ENCODE measurements at places on chromosomes 16 and 17.

DNA sequence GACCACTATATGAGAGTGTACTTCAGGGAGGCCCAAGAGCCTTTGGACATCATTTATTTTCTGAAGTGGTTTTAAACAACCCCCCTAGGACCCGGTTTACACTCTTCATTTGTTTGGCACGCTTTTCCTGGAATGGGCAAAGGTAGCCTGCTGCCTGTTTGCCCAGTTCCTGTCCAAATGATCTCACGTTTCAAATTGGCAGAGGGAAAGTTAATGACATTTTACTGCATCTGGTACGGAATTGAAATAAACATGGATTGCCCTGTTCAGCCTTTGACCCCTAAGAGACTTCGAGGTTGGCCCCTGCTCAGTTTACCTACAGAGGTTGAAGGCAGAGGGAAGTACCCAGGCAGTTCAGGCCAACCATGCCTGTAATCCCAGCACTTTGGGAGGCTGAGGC lies 5.8 kb upstream of the RPRML start:
- DNase-seq, result no peak

DNA sequence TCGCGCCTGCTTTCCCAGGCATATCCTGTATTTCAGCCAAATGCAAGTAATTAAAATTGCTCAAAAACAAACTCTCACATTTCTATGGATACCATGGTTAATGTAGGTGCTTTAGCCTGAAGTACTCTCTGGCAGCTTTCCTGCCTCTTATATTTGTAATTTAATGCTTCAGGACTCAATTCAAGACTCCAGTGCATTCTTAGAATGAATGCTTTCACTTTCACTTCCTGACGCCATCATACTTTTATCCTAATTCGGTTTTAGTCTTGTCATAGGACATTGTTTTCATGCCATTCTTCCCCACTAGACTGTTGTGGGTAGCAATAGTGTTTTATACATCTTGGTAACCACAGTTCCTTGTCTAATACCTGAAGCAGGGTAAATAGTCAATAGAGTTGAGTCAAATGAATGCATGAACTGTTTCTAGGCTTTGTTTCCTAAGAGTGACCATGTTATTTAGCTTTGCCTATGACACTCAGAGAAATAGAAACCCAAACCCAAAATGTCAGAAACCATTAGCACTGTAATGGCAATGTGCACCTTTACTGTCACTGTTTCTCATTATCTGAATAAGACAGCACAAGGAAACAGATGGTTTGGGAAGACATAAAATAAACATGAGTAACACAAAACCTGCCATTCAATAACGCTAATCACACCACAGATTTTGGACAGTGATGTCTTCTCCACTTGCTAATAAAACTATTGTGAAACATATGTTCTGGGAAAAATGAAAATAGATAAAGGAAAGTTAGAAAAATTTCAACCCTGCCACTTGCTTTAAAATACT lies 705.5 kb downstream of the CDH11 start:
- DNase-seq, result no peak

- peak; percentile 88 for DNase-seq
Measured at GRCh38 chr17:57438066-57438731, 181.9 kb downstream of the MSI2 start.

DNA sequence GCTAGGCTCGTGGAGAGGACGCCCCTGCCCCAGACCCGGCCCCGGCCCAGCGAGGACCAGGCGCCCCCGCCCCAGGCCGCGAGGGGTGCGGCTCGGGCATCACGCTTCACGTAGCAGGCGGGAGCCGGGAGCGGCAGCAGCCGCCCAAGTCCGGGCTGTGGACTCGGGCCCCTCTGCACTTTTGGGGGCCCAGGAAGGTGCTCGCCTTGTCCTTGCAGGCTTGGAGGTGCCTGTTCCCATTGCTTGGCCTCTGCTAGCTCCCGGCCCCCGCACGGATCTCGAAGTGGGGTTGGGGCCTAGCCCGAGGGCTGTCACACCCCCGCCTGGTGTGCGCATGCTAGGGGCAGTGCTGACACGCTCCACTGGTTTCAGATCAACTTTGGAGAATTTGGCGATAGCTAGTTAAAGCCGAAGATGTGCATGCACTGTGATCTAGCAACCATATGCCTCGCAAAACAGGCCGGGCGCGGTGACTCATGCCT lies 55.7 kb downstream of the WSB1 start:
- DNase-seq, result no peak

- no peak for DNase-seq
Measured at GRCh38 chr17:21124086-21124485, 2.7 kb upstream of the DHRS7B start.

- DNase-seq, result no peak
Measured at GRCh38 chr17:1766382-1767135, 4.7 kb downstream of the SERPINF1 start.

DNA sequence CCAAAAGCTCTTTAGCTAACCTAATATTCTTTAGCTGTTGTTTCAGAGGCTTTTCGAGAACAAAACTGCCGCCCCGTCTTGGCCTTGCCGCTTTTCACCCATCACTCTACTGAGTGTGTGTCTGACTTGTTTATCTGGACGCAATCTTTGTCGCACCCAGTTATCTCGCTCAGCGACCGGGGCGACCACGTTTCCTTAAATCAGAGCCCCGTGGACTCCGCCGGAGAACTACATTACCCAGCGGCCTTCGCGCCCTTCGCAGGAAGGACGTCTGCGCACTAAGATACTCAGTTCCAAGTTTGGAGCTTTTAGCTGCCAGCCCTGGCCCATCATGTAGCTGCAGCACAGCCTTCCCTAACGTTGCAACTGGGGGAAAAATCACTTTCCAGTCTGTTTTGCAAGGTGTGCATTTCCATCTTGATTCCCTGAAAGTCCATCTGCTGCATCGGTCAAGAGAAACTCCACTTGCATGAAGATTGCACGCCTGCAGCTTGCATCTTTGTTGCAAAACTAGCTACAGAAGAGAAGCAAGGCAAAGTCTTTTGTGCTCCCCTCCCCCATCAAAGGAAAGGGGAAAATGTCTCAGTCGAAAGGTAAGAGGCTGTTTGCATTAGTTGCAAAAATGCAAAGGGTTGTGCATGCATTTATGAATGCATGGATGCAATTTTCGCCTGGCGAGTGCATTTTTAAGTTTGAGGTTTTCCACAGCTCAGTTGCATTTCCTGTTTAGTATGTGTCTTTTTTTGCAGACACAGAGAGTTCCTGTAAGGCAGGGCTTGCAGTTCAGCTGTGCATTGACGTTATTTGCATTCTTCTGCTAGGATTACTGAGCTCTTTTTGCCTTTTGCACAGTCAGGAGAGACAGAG lies at the start of gene MAP2K6:
TSS of gene MAP2K6 (plus strand) at position 290 of the 867 bp plus-strand sequence. CDS start at position 578, 288 bp downstream.
- DNase-seq, result peak; percentile 88

DNA sequence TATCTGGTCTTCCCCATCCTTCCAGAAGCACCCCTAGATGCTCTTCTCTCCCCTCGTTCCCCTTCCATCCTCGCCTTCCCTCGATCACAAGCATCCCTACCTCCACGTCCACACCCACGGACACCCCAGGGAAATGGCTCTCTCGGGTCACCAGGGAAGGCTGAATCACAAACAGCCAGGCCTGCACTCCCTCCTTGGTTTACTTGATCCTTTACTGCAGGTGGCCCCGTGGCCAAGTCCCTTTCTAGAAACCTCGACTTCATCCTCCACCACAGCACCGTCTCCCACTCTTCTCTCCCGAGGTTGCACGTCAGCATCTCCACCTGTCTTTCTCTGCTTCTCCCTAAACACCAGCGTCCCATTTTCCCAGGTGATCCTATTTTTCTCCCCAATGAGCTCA lies 6.5 kb upstream of the RBFOX3 start:
- DNase-seq, result no peak

Data from SK-N-DZ (cell line).